ENCODE measurements at places on chromosomes 6 and 20.

DNA sequence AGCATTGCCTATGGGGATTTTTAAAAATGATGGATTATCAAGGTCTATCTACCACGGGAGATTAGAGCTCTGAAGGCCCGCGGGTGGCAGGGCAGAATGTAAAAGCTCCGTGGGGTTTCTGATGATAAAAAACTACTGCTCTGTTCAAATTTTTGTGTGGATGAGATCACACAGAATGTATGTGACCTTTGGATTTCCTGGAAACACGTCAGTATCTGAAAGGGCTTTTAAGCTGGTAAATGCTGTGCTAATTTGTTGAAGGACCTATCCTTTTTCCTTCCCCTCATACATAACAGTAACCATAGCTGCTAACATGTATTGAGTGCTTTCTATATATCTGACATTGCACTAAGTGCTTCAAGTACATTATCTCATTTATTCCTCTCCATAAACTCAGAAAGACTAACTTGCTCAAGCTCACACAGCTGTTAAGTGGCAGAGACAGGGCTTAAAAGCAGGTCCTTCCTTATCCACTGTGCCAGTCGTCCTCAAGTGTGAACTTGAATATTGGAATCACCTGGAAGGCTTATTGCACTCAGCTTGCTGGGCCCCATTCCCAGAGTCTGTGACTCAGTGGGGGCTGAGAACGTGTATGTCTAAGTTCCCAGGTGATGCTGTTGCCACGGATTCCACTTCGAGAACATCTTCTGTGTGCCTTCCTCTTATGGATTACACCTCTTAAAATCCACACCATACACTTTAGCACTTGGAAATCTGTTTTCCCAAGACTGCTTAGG lies 1.9 kb upstream of the TMEM242 start:
- DNase-seq: no peak

DNA sequence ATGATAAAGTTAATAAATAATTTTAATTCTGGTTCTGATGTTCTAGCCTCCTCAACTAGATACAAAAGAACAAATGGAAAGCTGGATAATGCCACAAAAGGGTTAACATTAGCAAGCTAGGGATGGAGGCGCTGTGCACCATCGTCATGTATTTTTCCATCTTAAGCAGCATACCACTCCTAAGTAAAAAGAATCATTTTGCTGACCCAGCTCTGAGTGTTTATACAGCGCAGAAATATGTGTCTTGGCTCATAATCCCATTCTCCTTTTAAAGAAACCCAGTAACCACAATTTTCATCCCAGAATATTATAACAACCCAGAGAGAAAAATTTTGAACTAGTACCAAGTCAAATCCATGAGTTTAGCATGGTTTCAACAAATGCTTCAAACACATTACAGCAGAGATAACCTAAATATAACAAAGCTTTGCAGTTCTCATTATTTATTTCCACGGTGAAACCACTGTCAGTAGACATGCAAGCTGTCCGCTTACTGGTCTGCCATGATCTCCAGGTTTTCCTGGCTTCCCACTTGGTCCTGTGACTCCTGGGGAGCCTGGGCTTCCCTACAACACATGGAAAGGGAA lies 111.1 kb downstream of the COL12A1 start:
- no peak for DNase-seq

- no peak for DNase-seq
Measured at GRCh38 chr6:122652431-122652830, 42.2 kb downstream of the PKIB start.

DNA sequence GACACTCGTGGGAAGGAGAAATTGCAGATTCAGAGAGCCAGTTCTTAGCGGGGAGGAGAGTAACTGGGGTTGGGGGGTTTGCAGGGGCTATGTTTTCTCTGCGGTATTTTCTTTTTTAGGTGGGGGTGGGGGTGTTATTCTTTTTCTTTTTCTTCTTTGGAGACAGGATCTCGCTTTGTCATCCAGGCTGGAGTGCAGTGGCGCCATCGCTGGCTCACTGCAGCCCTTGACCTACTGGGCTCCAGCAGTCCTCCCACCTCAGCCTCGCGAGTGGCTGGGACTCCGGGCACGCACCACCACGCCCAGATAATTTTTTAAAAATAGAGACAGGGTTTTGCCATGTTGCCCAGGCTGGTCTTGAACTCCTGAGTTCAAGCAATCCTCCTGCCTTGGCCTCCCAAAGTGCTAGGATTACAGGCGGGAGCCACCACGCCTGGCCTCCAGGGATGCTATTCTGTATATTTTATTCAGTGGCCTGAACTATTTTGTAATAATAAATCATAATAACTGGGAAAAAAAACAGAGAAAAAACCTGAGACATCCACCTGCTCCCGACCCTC lies 57.3 kb downstream of the UBE2V1 start:
- DNase-seq: no peak

- DNase-seq: no peak
Measured at GRCh38 chr20:50828363-50829136, 33.7 kb downstream of the BCAS4 start.

DNA sequence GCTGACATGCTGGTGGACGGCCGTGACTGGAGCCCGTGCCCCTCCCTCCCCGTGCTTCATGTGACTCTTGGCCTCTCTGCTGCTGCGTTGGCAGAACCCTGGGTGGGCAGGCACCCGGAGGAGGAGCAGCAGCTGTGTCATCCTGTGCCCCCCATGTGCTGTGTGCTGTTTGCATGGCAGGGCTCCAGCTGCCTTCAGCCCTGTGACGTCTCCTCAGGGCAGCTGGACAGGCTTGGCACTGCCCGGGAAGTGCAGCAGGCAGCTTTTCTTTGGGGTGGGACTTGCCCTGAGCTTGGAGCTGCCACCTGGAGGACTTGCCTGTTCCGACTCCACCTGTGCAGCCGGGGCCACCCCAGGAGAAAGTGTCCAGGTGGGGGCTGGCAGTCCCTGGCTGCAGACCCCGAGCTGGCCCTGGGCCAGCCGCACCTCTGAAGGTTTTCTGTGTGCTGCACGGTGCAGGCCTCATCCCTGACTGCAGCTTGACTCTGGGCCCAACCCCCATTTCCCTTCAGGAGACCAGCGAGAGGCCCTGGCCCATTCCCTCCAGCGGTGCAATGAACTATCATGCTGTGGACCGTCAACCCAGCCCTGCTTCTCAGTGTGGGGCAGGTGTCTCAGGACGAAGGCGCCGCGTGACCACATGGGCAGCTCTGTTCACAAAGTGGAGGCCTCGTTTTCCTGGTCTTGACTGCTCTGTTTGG lies 8.1 kb downstream of the NPBWR2 start:
- no peak for DNase-seq

GRCh38 chr6:85997206-85997605 lies 354.5 kb upstream of the SYNCRIP start:
- DNase-seq: no peak

DNA sequence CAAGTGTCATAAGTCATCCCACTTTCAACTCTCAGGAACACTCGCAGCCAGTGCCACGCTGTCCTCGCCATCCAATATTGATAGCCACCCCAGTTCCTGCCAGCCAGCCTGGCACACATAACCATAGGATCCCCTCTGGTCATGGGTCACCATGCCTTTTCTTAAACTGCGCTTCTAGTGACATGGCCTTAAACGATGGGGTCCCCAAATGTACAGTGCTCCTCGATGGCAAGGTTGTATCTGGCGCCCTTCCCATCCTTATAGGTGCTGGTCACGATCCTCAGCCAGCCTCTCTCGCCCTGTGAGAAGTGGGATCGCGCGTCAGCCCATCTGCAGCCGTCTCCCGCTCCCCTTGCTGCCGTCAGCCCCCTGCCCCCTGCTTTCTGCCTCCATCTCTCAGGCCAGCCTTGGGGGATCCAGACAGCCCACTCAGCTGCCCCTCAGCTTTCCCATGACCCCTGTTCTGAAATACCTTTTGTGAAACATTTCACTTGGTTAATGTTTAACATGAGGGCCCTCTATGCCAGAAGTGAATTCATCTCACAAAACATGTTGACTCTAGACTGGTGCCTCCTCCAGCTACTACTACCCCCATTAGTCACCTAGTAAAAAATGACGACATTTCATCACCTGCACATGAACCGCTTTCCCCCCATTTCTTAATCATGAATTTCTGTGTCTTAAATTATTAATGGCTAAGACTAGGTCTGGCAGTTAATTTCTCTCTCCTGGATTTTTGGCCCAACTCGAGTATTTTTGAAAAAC lies 11.4 kb downstream of the CTSZ start:
- DNase-seq: no peak

Measured in activated naive CD8-positive, alpha-beta T cell treated with anti-CD3 and anti-CD28 coated beads, Interleukin-2, amount 50 U/mL, for 16 hours (primary cell).